Prostate gland (tissue), 2 donors: ENCODE measurements at places on chromosomes 13 and 19. TPM values are rescaled to one million over a fixed set of nuclear protein-coding genes. Genes with fewer than 3 reads are reported as not detected.
A peak's percentile ranks its signal among the peaks of the same experiment; 100 is the strongest.

TRPC4 gene
- 4.0 TPM for total RNA-seq

ATP8A2 gene
- total RNA-seq = 0.23 TPM

TMEM221 gene
- 1.7 TPM for total RNA-seq

PRODH2 gene
- not detected for total RNA-seq

DNA sequence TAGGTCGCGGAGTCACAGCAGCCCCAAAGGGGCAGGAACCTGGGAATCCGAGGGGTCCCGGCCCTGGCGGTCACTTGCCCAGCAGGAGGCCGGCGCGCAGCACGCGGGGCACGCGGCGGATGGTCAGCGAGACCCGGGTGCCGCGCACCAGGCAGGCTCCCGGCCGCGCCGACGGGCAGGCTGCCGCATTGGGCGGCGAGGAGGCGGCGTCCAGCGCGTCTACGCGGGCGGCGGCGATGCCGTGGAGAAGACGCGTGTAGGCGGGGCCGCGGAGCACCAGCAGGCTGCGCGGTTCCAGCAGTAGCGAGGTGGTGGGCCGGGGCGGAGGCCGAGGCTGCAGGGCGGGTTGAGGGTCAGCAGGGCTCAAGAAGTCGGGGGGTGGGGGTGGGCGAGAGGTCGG, 607 bp upstream of the SYNE4 start:
- no peaks in the 10 kb centered on the region for H3K36me3 ChIP-seq
- peaks cover 4% of the 10 kb centered on the region for H3K4me1 ChIP-seq
- H3K27me3 ChIP-seq = no peaks in the 10 kb centered on the region
- H3K27ac ChIP-seq = peak overlapping the region; percentile 85
- DNase-seq = peak; percentile 55

DNA sequence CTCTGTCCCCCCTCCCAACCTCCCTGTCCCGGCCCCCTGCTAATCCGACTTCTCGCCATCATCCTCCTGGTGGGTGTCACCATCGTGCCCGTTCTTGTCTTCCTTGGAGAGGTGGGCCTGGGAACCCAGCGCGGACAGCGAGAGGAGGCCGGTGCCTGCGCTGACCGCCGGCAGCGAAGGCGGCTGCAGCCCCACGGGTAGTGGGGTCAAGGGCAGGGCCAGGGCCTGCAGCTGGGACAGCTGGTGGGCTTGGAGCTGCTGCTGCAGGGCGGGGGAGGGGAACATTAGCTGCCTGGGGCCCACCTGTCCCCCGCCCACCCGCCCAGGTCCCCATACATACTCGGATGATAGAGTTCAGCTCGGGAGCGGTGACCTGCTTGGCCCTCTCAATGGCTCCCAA, 8.5 kb downstream of the TLE5 start:
- H3K4me3 ChIP-seq = no peak overlapping the region
- peak overlapping the region; percentile 90 for H3K27ac ChIP-seq
- DNase-seq = no peak
- H3K27me3 ChIP-seq = no peaks in the 10 kb centered on the region
- peaks cover 35% of the 10 kb centered on the region for H3K4me1 ChIP-seq

DNA sequence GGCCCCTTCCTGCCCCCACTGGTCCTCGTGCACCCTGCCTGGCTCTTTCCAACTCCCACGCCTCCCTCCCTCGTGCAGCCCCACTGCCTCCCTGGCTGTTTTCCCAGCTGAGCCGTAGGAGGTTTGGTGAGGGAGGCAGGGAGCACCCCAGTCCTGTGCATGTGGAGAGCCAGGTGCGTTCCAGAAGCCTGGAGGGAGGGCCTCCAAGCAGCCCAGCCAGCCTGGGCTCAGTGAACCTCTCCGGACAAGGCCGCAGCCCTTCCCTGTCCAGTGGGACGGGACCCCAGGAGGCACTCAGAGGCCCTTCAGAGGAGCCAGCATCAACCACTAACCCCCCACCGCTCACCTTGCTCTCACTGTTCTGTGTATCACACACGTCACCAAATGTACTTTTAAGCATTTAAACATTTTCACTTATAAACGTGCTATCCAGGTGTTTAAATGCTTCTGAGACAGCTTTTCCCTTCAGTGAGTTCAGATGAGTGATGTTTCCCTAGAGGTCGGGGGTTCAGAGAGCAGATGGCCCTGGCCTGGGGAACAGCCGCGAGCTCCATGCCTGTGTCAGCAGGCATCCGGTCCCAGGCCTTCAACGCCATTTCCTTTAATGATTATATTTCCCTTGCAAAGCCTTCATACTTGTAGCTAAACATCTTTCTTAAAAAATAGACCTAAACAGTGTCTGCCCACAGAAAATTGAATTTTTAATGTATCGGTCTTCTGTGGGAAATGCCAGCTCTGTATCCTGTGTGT, 122.6 kb downstream of the ATP11A start:
- H3K4me3 ChIP-seq = no peak overlapping the region
- H3K27ac ChIP-seq = no peak overlapping the region
- H3K36me3 ChIP-seq = no peaks in the 10 kb centered on the region
- DNase-seq = no peak
- H3K4me1 ChIP-seq = no peaks in the 10 kb centered on the region

DNA sequence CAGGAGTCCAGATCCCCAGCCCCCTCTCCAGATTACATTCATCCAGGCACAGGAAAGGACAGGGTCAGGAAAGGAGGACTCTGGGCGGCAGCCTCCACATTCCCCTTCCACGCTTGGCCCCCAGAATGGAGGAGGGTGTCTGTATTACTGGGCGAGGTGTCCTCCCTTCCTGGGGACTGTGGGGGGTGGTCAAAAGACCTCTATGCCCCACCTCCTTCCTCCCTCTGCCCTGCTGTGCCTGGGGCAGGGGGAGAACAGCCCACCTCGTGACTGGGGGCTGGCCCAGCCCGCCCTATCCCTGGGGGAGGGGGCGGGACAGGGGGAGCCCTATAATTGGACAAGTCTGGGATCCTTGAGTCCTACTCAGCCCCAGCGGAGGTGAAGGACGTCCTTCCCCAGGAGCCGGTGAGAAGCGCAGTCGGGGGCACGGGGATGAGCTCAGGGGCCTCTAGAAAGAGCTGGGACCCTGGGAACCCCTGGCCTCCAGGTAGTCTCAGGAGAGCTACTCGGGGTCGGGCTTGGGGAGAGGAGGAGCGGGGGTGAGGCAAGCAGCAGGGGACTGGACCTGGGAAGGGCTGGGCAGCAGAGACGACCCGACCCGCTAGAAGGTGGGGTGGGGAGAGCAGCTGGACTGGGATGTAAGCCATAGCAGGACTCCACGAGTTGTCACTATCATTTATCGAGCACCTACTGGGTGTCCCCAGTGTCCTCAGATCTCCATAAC, at the start of gene APOE:
APOE (plus strand) TSS at position 360 of the 724 bp plus-strand sequence. CDS start 829 bp downstream, outside the sequence.
- peaks cover 5% of the 10 kb centered on the region for H3K27me3 ChIP-seq
- DNase-seq = no peak
- no peaks in the 10 kb centered on the region for H3K4me1 ChIP-seq
- no peaks in the 10 kb centered on the region for H3K36me3 ChIP-seq

- H3K36me3 ChIP-seq = no peaks in the 10 kb centered on the region
- no peaks in the 10 kb centered on the region for H3K4me1 ChIP-seq
- no peak overlapping the region for H3K27ac ChIP-seq
- no peaks in the 10 kb centered on the region for H3K27me3 ChIP-seq
- no peak for DNase-seq
- H3K4me3 ChIP-seq = no peak overlapping the region
Observed at GRCh38 chr13:71806886-71807285, 60.1 kb downstream of the DACH1 start.

- H3K27ac ChIP-seq = peak overlapping the region; percentile 90
- H3K27me3 ChIP-seq = no peaks in the 10 kb centered on the region
- no peaks in the 10 kb centered on the region for H3K4me1 ChIP-seq
- H3K36me3 ChIP-seq = no peaks in the 10 kb centered on the region
- no peak overlapping the region for H3K4me3 ChIP-seq
Observed at GRCh38 chr19:11581740-11582139, 4.3 kb upstream of the ACP5 start.

DNA sequence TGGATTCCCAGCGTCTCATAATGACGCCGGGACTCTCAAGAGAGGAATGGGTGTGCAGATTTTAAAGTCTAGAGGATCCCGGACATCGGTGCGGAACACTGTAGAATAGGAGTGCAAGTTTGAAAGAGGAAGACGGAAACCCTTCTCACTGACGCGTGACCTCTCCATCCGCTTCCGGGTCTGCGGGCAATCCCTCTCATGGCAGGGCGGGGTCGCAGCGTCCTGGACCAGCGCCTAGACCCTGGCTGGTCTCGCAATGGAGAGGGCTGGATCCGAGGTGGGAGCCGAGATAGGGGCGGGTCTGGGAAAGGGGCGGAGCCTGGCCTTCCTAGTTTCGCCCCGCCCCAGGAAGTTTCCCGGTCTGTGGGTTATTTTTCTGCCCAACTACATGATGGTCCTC, 4.6 kb upstream of the ZNF845 start:
- H3K36me3 ChIP-seq = no peaks in the 10 kb centered on the region
- no peak overlapping the region for H3K4me3 ChIP-seq
- no peaks in the 10 kb centered on the region for H3K4me1 ChIP-seq
- no peak overlapping the region for H3K27ac ChIP-seq
- DNase-seq = no peak

GRCh38 chr19:3810708-3811355, 24.7 kb upstream of the MATK start:
- no peaks in the 10 kb centered on the region for H3K27me3 ChIP-seq
- no peak overlapping the region for H3K27ac ChIP-seq
- no peaks in the 10 kb centered on the region for H3K4me1 ChIP-seq

- no peaks in the 10 kb centered on the region for H3K36me3 ChIP-seq
- H3K4me1 ChIP-seq = no peaks in the 10 kb centered on the region
- DNase-seq = no peak
- H3K4me3 ChIP-seq = no peak overlapping the region
Observed at GRCh38 chr13:50379584-50379983, 364.3 kb downstream of the KCNRG start.

DNA sequence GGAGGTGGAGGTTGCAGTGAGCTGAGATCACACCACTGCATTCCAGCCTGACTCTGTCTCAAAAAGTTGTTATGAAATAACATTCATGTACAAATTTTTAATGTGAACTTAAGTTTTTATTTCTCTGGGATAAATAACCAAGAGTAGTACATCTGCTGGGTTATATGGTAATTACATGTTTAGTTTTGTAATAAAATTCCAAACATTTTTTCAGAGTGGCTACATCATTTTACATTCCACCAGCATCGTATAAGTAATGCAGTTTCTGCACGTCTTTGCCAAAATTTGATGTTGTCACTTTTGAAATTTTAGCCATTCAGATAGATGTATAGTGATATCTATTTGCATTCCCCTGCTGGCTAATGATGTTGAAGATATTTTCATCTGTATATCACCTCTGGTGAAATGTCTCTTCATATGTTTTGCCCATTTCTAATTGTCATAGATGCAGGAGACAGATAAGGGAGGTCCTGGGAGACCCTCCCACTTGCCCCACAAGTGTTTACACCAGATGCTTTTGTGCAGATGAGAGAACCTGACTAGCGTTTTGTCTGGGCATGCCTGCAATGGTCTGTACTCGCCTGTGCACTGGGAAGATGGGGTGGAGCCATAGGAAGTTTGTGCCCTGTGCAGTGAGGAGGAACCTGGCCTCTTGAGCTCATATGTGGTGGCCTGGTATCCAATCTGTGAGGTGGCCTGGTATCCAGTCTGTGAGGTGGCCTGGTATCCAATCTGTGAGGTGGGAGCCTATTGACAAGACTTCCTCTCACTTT, 12.7 kb upstream of the KBTBD6 start:
- H3K36me3 ChIP-seq = no peaks in the 10 kb centered on the region
- no peaks in the 10 kb centered on the region for H3K27me3 ChIP-seq
- no peaks in the 10 kb centered on the region for H3K4me1 ChIP-seq

GRCh38 chr13:100234524-100235136, 145.7 kb downstream of the PCCA start:
- H3K4me1 ChIP-seq = peaks cover 8% of the 10 kb centered on the region
- H3K27me3 ChIP-seq = no peaks in the 10 kb centered on the region
- H3K4me3 ChIP-seq = no peak overlapping the region
- H3K36me3 ChIP-seq = no peaks in the 10 kb centered on the region
- no peak overlapping the region for H3K27ac ChIP-seq
- no peak for DNase-seq

DNA sequence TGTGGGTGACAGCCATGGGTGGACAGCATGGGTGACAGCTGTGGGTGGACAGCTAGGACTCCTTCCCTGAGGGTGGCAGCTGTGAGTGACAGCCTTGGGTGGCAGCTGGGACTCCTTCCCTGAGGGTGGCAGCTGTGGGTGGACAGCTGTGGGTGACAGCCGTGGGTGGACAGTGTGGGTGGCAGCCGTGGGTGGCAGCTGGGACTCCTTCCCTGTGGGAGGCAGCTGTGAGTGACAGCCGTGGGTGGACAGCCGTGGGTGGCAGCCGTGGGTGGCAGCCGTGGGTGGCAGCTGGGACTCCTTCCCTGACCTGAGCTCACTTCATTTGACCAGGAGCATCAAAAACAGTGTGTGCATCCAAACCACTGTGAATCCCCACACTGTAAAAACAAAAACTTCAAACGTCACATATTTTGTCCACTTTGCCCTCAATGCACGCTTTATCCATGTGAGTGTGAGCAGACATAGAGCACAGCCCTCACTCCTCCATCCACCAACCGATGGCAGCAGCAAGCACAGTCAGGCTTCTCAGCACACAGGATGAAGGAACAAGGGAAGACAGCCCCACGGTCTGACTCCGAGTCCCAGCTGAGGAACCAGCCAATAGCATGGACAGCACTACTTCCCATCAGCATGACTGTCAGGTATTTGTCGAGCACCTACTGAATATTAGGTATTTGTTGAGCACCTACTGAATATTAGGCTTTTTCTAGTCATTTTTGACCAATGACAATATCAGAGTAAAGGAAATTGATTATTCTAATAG, 1.6 kb upstream of the CFAP97D2 start:
- no peak for DNase-seq
- H3K27ac ChIP-seq = no peak overlapping the region
- no peaks in the 10 kb centered on the region for H3K27me3 ChIP-seq
- no peaks in the 10 kb centered on the region for H3K4me1 ChIP-seq
- H3K4me3 ChIP-seq = no peak overlapping the region
- H3K36me3 ChIP-seq = no peaks in the 10 kb centered on the region

- no peak for DNase-seq
- peak overlapping the region; percentile 47 for H3K4me3 ChIP-seq
- no peaks in the 10 kb centered on the region for H3K27me3 ChIP-seq
Observed at GRCh38 chr19:18432275-18433014, 5.5 kb downstream of the ISYNA1 start.

DNA sequence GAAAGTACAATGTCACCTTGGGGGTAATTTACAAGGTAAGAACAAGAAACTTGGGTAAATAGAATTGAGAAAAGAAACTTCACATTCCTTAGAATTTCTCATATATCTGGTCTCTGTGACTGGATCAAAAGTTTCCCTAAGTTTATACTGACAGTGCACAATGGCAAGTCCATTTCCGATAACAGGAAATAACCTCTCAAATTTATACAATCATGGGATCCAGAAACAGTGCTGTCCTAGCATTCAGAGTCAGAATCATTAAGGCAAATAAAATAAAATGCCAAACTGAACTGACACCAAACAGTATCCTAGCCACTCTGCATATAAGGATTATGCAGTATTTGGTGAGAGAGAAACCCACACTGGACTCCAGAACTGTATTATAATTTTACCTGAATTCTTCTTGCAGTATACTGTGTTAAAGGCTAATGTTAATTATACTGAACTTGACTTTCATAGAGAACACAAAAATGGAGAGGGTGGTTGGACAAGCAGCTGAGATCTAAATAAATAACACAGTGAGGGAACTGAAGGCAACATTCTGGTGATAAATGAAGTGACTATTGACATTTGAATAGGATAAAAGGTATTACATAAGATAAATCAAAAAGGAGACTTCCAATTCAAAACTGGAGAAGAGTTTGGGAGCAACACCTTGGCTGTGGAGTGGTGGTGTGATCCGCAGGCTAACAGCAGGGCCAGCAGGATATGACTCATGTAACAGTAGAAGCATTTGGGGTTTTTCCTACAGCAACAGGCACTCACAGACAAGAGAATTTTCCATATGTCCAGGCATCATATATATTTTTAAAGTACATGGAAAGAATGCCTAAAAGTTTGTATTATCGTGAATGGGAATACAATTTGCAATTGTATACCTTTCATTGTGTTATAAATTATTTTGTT, 932.5 kb upstream of the MIR17HG start:
- no peak overlapping the region for H3K27ac ChIP-seq
- DNase-seq = no peak
- no peaks in the 10 kb centered on the region for H3K4me1 ChIP-seq
- no peaks in the 10 kb centered on the region for H3K36me3 ChIP-seq
